ENCODE measurements at places on chromosomes 3 and 15.

GRCh38 chr15:69280783-69281182 is 17.9 kb upstream of the PAQR5 start:
- no peak for DNase-seq

GRCh38 chr3:6262010-6262409 is 598.9 kb upstream of the GRM7 start:
- DNase-seq, result no peak

- no peak for DNase-seq
Observed at GRCh38 chr15:32705446-32705845, 12.4 kb upstream of the GREM1 start.

DNA sequence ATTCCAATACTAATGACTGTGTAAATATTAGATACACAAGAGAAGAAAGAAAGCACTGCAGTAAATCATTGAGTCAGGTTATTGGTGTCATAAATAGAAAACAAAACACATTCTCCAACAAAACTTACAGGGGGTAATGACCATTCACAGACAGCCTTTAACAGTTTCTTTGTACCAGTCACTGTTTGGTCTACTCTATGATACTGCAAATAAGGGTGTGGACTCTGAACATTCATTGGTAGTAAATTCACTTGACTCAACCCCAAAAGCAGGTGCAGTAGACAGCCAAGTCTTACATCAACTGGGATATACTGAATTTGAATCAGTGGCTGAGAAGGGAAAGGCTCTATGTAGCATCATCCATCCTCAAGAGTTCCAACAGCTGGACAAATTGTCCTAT is 463.5 kb downstream of the FOXP1 start:
- DNase-seq, result no peak

DNA sequence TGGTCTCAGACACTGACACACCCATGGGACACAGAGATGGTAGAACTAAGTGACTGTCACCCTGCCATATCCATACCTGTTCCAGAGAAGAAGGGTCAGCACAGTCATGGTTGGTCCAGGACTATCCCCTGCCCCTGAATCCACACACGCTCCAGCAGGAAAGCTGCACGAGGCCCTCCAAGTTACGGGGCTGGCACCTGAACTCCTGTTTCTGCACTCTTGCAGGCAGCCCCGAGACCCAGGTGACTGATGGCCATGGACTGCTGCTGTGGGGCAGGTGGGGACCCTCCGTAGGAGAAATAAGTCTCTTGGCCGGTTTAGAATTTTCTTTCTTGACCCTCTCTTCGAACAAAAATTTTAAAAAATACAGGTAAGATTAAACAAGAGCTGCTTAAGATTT is 30.6 kb downstream of the CHDH start:
- DNase-seq, result no peak

- no peak for DNase-seq
Observed at GRCh38 chr3:148642214-148642613, 55.5 kb upstream of the AGTR1 start.

Data from HuH-7 (cell line).